ENCODE measurements at places on chromosomes 16 and 17.

GRCh38 chr16:82382521-82382920 is 212.5 kb upstream of the MPHOSPH6 start:
- no peak for DNase-seq

DNA sequence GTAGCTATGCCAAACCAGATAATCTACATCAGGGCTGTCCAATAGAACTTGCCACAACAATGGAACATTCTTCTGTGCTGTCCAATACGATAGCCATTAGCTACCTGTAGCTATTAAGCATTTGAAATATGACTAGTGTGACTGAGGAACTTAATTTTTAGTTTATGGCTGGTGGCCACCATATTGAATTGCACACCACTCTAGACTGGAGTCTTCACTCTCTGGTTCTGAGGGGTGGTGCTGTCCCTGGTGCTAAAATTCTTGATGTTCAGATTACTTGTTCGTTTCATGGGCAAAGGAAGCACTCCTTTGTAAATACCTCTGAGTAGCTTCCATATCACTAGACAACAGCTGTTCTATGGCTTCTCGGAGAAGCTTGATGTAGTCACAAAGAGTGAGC is 296.6 kb downstream of the NPIPA8 start:
- DNase-seq: no peak

DNA sequence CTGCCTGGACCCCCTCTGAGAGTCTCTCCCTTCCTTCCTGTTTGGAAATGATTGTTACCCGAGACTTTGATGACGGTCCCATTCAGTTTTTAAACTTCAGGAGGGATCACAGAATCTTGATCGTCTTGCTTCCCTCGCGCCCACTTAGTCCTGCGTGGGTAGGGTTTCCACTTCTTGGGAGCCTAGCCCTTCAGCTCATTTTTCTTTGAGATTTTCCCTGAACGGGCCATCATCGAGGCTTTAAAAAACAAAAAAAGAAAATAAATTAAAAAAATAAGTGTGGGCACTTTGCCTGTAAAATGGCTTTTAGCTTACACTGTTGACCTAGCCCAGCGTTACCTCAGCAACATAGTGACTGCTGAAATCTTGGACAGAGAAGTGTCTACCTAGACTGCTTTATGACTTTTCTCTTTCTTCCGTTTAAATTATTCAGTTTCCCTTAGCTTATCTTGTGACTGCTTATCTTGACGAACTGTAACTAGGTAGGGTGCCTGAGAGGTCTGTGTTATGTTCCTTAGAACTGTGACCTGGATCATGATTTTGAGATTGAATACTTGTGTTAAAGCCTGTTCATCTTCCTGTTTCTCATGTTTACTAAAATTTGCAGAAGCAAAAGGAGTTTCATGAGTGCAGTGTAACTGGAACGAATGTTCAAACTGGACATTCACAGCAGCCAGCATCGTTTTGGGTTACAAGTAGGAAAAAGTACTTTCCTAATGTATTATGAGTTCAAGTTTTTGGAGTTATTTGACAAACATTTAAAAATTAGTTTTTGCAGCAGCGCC is 874 bp downstream of the WWP2 start:
- DNase-seq: no peak

DNA sequence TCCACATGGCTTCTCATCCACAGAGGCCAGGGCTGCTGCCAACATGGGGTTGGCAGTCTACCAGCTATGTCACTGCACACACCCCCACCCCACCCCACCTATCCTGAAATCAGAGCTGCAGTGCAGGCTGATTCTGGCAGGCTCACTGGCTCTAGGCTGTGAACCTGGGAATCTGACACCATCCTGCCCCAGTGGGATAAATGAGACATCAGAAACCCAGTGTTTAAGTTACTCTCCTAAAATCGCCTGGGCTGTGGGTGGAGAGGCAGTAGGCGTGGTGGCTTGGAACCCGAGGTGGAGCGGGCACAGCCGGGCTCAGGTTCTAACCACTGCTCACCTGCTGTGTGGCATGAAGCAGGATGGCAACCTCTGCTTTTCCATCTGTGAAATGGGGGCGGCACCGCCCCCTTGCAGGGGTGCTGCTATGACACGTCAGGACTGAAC is 5.6 kb downstream of the SLC38A8 start:
- no peak for DNase-seq

GRCh38 chr16:83365166-83365565 is 442.6 kb upstream of the HSBP1 start:
- no peak for DNase-seq

GRCh38 chr16:67415872-67416793 is at the start of gene ZDHHC1:
Gene ZDHHC1 (minus strand): TSS chr16:67416477. CDS start chr16:67407775, 8,702 bp downstream.
- DNase-seq: peak; percentile 86

GRCh38 chr16:22786284-22786683 is 27.7 kb upstream of the HS3ST2 start:
- DNase-seq: no peak

- no peak for DNase-seq
Measured at GRCh38 chr17:14701886-14702285, 401.0 kb downstream of the HS3ST3B1 start.

DNA sequence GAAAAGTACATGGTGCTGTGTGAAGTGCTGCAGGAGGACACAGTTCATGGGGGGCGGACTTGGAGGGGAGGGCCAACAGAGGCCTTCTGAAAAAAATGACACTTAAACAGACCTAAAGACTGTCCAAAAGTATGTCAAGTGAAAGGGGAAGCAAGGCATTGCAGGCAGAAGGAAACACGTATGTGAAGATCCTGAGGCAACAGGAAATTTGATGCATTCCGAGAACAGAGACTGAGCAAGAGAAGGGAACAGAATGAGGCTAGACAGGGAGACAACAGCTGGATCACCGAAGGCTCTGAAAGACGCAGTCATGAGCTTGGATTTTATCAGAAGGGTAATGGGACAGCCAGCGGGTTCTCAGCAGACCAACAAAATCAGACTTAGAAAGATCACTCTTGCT is 1.1 kb downstream of the IFT20 start:
- DNase-seq: no peak

GRCh38 chr17:78716814-78717393 is 65.2 kb downstream of the CYTH1 start:
- no peak for DNase-seq

GRCh38 chr16:23554536-23554935 is 2.6 kb downstream of the EARS2 start:
- no peak for DNase-seq

- DNase-seq: no peak
Measured at GRCh38 chr17:46178550-46179214, 14.5 kb downstream of the KANSL1 start.

- no peak for DNase-seq
Measured at GRCh38 chr17:80270104-80270503, 9.5 kb downstream of the RNF213 start.

- DNase-seq: no peak
Measured at GRCh38 chr17:40791787-40792436, 7.8 kb downstream of the KRT28 start.

DNA sequence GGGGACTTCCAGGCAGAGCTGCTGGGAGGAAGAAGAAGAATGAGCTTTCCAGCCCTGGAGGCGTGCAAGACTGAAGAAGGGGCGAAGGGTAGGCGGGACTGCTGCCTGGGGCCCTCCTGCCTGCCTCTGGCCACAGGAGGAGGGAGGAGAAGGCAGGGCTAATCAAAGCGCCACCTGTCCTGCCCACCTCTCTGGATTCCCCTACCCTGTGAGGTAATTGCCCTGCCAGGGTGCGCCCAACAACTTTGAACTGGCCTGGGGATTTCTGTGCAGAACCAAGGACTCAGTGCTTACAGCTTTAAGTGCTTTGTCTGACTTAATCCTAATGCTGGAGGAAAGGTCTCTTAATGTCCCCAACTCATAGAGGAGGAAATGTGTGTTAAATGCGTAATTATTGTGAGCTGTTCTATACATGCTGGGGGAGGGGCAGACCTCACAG is at the start of gene NOXO1:
TSS of gene NOXO1 (minus strand) at position 72 of the 439 bp plus-strand sequence. CDS start 290 bp downstream, outside the sequence.
- no peak for DNase-seq

DNA sequence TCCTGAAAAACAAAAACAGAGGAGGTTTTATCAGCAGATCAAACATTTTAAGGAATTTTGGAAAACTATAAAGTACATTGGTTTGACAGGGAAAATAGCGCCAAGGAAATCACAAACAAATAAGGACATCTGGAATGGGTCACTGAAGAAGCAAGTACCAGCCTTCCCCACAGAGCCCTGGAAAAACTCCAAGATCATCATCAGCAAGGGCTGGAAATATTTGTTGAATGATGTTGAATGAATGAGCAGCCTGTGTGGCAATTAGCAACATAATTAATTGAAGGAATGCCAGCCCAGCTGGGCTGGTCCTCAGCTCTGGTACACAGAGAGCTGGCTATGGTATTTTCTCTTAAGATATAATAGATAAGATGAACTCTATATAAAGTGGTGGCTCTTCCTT is 290.4 kb downstream of the HS3ST3A1 start:
- DNase-seq: no peak

DNA sequence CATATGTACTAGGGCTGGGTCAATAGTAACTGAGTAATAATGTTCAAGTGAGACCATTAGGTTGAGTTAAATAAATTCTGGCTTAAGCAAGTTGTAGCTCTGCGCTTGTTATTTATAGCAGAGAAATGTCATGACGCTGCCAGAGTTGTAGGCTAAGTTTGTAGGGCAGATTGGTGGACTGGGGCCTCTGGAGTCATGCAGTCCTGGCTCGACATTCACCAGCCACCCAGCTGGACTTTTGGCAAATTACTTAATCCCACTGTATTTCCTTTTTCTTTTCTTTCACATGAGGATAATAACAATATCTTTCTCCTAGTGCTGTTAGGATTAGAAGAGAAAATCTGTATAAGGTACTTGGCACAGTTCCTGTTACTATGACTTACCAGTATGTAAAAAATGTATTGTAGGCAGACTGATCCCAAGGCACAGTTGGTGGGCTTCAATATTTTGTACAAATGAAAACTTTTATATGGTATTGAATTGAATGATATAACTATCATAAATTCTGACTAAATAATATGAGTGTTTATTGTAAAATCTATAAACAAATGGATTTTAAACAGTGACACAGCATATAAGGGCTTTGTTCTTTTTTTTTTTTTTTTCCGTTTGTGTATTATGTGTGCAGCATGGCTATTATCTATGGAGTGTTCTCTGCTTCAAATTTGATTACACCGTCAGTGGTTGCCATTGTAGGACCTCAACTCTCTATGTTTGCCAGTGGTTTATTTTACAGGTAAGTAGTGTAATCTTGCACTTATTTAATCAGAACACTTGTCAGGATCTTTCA is 2.6 kb downstream of the MFSD11 start:
- no peak for DNase-seq

- DNase-seq: no peak
Measured at GRCh38 chr16:51876934-51877333, 670.0 kb downstream of the TOX3 start.

DNA sequence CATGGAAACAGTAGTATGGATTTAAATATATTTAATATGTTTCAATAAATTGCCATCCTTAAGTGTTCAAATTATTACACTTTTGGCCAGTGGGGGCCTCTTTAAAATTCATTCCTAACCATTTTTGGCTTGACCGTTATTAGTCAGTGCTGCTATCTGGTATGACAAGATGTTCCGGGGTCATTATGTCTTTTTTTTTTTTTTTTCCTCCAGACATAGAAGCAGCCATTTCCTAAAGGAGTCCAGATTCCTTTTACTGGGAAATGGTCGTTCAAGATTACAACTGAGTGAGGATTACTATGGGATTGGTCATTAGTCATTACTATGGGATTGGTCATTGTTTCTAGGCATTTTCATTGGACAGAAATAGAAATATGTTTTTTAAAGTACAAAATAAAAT is 53.4 kb downstream of the NF1 start:
- DNase-seq: no peak

DNA sequence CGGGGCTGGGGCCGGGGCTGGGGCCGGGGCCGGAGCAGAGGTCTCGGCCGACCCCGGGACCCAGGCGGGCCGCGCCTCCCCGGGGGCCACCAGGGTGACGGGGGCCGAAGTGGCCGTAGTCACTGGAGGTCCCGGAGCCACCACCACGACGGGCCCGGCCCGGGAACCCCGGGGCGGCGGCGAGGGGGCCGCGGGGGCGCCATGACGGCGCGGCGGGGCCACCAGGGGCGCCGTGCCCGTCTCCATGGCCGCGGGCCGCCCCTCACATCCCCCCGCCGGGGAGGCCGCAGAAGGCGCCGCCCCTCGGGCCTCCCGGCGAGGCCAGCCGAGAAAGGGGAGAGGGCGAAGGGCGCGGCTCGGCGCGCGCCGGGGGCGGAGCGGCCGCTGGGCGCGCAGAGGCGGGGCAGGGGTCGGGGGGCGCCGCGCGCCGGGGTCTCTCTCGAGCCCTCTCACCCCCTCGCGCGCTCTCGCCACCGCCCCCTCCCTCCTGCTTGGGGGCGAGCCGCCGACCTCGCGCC is 297 bp downstream of the TBC1D10B start:
- DNase-seq: no peak

GRCh38 chr16:51049276-51049675 is 101.8 kb downstream of the SALL1 start:
- DNase-seq: no peak

GRCh38 chr16:86387468-86388440 is 122.6 kb upstream of the FOXF1 start:
- no peak for DNase-seq

DNA sequence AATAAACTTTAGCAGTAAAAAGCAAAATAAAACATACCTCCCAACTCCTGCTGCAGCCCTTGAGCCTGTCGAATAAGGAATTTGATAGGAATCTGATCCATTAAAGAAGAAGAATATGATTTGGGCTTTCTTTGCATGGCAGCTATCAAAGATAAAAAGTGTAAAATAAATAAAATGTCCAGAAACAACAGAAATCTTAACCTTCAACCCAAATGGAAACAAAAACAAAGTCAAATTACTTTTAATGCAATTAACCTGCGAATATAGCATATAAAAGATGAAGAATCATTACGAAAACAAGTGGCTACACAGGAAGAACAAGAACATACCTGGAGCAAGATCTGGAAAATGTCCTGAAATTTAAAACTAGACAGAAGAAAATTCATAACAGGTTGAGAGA is 21.5 kb upstream of the BRIP1 start:
- DNase-seq: no peak

- no peak for DNase-seq
Measured at GRCh38 chr16:88804552-88805339, 1.2 kb downstream of the CDT1 start.

DNA sequence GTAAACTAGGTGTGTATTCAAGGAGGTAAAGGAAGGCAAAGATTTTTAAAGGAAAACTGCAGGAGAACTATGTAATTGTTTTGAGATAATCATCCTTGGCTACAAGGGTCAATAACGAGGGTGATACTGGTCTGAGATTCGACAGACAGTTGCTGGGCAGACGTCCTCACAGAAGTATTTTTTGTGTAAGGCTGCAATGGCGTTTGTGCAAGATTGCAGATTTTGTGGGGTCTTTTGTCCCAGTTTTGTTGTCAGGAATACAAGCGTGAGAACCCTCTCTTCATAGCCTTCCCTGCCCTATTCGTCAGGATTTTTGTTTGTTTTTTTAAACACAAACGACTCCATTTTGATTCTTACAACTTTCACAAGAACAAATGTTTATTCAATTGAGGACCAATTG is 57.5 kb downstream of the GPR139 start:
- DNase-seq: no peak

Data from activated CD8-positive, alpha-beta memory T cell treated with anti-CD3 and anti-CD28 coated beads, Interleukin-2, amount 50 U/mL, for 48 hours (primary cell).